ENCODE measurements at places on chromosomes 13 and 19.

DNA sequence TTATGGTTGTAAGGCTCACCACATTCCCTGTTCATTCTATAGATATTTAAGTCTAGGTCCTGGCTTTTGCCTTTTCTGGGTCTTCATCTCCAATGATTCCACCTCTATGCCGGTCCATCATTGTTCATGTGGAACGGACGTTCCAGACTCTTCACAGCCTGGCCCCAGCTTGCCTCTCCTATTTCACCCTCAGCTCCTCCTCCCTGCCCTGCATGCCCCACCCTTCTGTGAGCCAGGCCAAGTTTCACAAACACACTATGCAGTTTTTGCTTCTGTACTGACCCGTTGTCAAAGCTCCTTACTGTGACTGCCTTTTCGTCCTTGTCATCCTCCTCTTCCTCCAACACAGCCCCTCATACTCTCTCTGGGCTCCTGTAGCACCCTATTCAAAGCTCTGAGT lies 31.3 kb downstream of the TEX26 start:
- DNase-seq: no peak

DNA sequence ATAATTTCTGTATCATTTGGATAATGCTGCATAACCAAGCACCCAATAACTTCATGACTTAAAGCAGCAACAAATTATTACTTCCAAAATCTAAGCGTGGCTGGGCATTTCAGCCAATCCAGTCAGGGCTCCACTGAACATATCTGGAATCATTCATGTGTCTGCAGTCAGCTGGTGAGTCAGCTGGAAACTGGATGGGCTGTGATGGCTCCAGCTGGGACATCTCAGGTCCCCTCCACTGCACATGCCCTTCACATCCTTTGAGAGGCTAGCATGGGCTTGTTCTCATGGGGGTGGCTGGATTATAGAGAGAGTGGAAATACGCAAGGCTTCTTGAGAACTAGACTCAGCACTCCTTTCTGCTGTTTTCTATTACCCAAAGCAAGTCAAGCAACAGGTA lies 961.9 kb downstream of the DIAPH3 start:
- no peak for DNase-seq

GRCh38 chr19:41546386-41546789 lies 29.6 kb upstream of the CEACAM21 start:
- no peak for DNase-seq

DNA sequence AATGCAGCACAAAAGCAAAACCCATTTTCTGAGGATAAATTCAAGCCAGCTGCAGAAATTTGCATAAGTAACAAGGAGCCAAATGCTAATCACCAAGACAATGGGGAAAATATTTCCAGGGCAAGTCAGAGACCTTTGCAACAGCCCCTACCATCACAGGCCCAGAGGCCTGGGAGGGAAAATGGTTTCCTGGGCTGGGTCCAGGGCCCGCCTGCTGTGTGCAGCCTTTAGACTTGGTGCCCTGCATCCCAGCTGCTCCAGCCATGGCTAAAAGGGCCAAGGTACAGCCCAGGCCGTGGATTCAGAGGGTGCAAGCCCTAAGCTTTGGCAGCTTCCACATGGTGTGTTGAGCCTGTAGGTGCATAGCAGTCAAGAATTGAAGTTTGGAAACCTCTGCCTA lies 309.5 kb upstream of the SGCG start:
- DNase-seq: no peak

GRCh38 chr13:90415902-90416301 lies 931.6 kb upstream of the MIR17HG start:
- no peak for DNase-seq

GRCh38 chr19:1673645-1674292 lies 21.4 kb upstream of the TCF3 start:
- no peak for DNase-seq

DNA sequence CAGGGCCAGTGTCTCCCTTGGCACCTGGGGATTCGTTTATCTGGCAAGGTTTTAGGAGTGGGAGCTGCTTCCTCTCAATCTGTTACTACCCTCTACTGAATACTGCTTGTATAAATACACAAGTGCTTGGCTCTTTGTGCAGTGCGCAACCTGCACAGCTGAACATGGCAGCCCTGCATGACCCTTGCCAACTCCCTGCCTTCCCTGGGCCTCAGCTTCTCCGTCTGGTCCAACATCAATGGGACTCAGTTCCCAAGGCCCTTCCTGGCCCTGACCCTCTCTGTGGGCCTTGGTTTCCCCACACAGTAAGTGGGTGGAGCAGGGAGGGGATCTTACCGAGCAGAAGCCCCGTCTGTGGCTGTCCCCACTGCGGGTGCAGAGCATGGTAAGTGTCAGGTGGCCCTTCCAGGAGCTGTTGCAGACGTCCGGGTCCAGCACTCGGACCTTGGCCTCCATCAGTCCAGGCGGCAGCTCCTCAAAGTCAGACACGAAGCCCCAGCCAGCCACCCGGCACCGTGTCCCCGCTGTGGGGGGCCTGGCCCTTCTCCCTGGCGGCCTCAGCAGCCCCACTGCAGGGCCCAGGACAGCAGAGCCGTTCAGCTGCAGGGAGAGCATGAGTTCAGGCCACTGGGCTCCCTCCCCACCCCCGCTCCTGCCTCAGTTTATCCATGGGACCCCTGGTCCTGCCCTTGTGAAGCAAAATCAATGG lies 8.5 kb downstream of the PRSS57 start:
- DNase-seq: no peak

- no peak for DNase-seq
These were observed 1411.0 kb upstream of the SLC10A2 start for GRCh38 chr13:104477261-104477660.

DNA sequence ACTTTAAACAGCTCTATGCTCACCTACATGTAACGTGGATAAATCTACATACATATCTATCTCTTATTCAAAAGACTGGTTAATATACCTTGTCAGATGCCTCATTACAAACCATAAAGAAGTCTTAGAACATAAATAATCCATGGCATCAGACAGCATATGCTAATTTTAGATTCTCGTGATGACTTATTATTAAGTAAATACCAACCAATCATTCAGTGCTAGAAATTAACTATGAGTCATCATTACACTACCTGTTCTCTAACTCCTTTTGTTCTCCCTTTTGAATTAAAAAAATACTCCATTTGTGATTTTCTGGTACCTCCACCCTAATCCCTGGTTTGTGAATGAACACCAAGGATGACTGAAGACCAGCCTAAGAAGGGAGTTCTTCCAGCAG lies 754.3 kb upstream of the ARGLU1 start:
- no peak for DNase-seq

DNA sequence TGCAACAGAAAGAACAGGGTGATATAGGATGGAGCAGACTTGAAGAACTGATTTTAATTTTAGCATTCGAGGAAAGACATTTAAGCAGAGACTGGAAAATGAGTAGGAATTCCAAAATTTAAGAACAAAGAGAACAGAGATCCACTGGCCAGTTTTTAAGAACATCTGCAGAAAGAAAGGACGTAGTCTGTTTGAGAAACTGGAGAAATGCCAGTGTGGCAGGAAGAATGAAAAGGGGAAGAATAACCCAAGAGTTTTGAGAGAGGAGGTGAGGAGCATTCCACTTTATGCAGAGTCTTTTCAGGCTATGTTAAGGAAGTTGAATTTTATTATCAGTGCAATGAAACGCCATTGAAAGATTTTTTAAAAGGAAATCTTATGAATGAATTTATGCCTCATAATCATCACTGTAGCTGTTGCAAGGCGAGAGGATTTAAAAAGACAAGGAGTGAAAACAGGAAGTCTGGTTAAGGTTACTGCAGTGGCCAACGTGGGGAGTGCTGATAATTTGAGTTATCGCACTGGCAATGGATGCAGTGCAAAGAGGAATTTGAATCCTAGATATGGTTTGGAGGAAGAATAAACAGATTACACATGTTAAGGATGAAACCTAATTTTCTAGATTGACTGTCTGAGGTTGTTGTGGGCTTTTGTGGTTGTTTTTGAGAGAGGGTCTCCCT lies 253.8 kb downstream of the DACH1 start:
- DNase-seq: no peak

DNA sequence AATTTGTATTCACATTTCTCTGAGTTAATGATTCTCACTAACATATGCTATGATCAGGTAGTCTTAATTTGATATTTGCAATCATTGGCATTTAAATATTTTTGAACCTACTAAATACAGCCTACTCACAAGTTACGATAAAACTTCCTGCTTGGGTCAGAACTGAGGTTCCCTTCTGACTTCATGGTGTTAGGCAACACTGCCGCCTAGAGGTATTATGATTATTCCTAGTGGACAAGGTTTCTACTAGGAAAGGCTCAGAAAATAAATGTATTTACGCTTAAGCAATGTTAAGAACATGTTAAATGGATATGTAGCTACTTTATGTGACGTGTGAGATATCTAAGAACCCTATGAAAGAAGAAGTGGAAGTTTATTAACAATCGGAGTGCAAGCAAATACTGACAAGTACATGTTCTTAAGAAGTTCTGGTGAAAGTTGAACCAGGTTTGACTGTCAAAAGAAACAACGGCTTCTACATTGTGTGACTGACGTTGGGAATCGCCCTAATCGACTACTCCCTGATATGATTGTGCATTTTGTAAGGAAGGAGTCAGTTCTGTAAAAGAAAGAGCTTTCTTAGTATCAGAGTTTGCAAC lies 1395.8 kb downstream of the SLITRK5 start:
- DNase-seq: peak; percentile 7

Measured in H54 (cell line).